ENCODE measurements at places on chromosomes 1 and 21. TPM values are rescaled to one million over a fixed set of nuclear protein-coding genes. Genes with fewer than 3 reads are reported as not detected.

- no peak for DNase-seq
These were observed 37.1 kb downstream of the C21orf91 start for GRCh38 chr21:17782051-17782450.

DNA sequence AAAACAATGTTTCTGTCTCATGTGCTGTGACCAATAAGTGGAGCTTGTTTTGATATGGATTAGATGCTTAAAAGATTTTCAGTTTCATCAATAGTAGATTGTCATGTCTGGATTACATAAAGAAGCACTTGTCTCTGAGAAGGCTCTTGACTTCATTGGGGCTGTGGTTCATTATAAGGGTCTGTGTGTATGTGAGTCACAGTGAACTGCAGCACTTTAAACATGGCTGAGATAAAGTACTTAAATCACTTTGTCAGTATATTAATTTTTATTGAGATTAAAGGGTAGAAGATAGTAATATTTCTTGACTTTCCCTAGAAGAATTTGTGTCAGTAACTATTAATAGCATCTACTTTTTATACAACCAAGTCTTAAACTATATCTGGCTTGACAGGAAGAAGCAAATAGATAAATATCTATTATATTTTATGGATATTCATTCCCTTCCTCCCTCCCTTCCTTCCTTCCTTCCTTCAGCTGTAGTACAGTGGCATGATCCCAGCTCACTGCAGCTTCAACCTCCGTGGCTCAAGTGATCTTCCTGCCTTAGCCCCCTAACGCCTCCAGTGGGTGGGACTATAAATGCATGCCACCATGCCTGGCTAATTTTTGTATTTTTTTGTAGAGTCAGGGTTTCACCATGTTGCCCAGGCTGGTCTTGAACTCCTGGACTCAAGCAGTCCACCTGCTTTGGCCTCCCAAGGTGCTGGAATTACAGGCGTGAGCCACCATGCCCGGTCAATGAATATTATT lies 48.8 kb downstream of the ZFYVE9 start:
- DNase-seq = no peak

DNA sequence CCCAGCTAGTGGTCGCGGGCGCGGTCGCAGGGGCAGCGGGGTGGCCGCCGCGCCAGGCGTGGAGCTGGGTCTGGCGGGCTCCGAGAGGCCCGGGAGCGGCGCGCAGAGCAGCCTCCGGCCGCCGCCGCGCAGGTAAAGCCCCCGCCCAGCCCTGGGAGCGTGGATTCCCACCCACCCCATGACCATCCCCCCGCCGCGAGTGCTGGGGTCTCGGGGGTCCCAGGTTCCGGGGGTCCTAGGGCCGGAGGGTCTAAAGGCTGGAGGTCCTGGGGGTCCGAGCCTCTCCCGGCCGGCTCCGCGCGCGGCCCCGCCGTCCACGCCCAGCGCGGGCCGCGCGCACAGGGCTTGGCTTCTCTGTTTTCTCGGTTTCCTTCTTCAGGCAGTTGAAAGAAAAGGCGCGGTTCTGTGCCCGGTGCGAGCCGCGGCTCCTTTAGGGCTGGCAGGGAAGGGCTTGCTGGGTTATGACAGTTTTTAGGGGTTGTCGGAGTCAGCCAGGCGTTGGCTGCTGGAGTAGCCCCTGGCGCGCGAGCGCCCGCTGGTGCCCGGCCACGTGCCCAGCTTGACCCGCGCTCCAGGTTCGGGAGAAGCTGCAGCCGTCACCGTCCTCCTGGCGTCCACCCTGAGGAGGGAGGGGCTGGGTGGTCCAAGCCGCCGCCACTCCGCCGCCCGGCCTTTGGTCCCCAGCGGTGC lies 359 bp downstream of the LRRC3 start:
- DNase-seq = peak; percentile 81

GRCh38 chr1:101526813-101527212 lies 290.0 kb downstream of the S1PR1 start:
- DNase-seq = no peak

DNA sequence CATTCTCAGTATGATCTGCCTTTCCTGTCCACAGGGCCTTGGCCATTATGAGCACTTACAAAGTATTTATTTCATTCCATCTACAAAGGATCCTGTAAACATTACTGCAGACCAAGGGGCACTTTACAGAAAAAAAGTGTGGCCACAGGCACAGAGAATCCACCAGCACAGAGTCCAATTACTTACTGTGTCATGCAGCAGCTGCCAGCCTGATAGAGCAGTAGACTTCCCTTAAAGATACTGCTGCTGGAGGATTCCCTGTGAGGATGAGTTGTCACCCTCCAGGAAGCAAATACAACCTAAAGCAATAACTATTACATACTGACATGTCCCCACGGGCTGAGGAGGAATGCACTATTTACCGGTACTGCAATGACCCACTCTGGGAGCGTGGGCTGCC lies 97.1 kb upstream of the COG2 start:
- no peak for DNase-seq

PRKCZ gene
- 13.9 TPM for total RNA-seq

SLC25A44 gene
- 15.4 TPM for total RNA-seq
